ENCODE measurements at places on chromosomes 2 and 18. TPM values are rescaled to one million over a fixed set of nuclear protein-coding genes. Genes with fewer than 3 reads are reported as not detected.

MAP3K20 gene
- 0.67 TPM for polyA plus RNA-seq

UGT1A7 gene
- polyA plus RNA-seq: not detected

MDH1 gene
- 223 TPM for polyA plus RNA-seq

LYG1 gene
- not detected for polyA plus RNA-seq

PDIA6 gene
- polyA plus RNA-seq: 273 TPM

TMEM198 gene
- polyA plus RNA-seq: not detected

UGP2 gene
- polyA plus RNA-seq: 224 TPM

UGT1A4 gene
- not detected for polyA plus RNA-seq

BBS5 gene
- 0.45 TPM for polyA plus RNA-seq

ECEL1 gene
- polyA plus RNA-seq: not detected

KCNF1 gene
- polyA plus RNA-seq: not detected

TACR1 gene
- 0.11 TPM for polyA plus RNA-seq

PLB1 gene
- 0.88 TPM for polyA plus RNA-seq

COL3A1 gene
- polyA plus RNA-seq: not detected

HNMT gene
- polyA plus RNA-seq: not detected

ADD2 gene
- 0.41 TPM for polyA plus RNA-seq

PGAP1 gene
- 1.5 TPM for polyA plus RNA-seq

GAD1 gene
- not detected for polyA plus RNA-seq
